AG04450 (cell line): ENCODE measurements at places on chromosomes 7 and 10.

- DNase-seq, result no peak
Observed at GRCh38 chr7:127799535-127800305, 147.7 kb downstream of the SND1 start.

DNA sequence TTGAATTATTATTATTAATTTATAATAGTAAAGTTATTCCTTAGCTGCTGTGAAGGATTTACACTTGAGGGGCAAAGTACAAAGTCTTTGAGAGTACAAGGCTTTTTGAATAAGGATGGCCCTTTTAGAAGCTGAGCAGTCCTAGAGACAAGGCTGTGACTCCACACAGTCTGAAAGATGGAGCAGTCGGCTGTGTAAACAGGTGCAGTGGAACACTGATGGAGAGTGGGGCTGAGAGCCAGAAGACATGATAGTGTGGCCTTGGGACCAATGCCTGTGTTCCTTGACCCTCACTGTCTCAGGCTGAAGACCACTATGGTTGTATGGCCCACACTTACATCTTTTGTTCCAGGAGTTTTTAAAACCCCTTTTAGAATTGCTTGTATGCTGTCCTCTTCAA is 311.2 kb upstream of the PHF14 start:
- DNase-seq, result no peak

DNA sequence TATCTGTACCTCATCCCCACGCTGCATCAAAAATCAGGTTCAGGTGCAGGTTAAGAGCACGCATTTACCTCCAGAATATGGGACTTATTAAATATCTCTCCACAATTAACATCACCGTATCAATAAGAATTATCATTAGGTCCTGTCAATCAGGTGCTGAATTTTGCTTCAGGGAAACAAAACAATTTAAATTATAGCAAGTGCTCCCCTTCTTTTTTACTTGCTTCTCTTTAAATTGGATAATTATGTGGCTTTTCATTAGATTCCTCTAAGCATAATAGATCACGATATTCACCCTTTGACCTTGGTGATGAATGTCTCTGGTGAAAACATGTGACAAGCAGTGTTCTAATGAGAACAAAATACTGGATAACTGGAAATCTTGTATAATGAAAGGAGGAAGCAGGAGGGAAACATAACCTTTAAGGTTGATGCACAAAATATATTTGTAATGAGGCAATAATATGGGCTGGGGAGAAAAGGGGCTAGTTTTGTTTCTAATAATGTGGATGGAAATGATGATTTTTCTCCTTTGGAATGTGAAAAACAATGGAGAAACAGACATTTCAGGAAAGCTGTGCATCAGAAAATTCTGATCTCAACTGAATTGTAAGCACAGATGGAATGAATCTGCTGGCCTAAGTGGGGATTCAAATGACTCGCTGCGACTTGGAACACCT is 166.9 kb downstream of the SNX10 start:
- no peak for DNase-seq

GRCh38 chr7:18577096-18577771 is 81.7 kb downstream of the HDAC9 start:
- DNase-seq, result no peak

- no peak for DNase-seq
Observed at GRCh38 chr10:131453721-131454634, 142.5 kb upstream of the TCERG1L start.

DNA sequence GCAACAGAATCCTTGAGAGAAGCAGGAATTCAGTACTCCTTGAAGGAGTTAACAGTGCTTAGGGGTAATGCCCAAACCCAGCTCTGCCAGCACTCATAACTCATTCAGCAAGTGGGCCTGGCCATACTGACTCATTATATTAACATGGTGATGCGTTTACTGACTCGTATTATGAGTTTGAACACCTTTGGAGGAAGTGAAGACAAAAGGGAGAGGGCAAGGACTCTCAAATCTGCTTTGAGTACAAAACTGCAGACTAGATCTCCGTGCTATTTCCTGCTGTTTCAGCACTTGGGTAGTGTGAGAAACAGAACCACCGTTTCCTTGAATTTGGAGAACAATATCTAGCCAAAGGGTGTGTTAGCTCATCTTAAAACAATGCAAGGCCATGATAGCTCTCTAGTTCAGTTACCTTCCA is 30.8 kb downstream of the SLC16A9 start:
- no peak for DNase-seq

GRCh38 chr7:121054925-121055324 is 66.4 kb downstream of the CPED1 start:
- no peak for DNase-seq

- no peak for DNase-seq
Observed at GRCh38 chr7:39336442-39336841, 229.8 kb upstream of the YAE1 start.

- no peak for DNase-seq
Observed at GRCh38 chr7:157585113-157585861, 248.5 kb downstream of the DNAJB6 start.

- DNase-seq, result no peak
Observed at GRCh38 chr10:110368002-110368401, 63.3 kb upstream of the SMNDC1 start.

DNA sequence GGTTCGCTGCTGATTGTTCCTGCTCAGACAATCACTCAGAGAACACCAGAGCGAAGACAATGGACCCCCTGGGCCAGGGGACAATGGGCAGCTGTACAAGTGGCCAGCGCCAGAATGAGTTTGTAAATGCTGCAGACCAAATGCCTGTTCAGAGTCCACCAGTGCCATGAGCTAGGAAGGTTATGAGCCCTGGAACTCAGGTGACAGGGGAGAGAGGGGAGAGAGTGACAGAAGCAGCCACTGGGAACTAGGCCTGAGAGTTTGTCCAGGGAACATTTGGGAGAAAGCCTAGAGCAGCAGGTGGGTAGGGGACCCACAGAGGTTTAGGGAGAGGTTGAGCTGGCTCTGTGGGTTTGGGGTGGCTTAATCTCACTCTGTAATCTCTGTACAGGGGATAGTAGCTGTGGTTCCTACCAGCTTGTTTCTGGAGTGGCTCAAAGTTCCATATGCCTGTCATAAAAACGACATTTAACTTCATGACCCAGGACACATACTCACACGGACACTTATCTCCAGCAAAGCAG is 60.4 kb downstream of the C10orf105 start:
- no peak for DNase-seq

GRCh38 chr7:120716307-120716706 is 141.6 kb downstream of the TSPAN12 start:
- DNase-seq, result no peak
